ENCODE measurements at places on chromosomes 3 and 15. TPM values are rescaled to one million over a fixed set of nuclear protein-coding genes. Genes with fewer than 3 reads are reported as not detected.
A peak's percentile ranks its signal among the peaks of the same experiment; 100 is the strongest.

Gene GOLGA6L10
- not detected for polyA plus RNA-seq

DNA sequence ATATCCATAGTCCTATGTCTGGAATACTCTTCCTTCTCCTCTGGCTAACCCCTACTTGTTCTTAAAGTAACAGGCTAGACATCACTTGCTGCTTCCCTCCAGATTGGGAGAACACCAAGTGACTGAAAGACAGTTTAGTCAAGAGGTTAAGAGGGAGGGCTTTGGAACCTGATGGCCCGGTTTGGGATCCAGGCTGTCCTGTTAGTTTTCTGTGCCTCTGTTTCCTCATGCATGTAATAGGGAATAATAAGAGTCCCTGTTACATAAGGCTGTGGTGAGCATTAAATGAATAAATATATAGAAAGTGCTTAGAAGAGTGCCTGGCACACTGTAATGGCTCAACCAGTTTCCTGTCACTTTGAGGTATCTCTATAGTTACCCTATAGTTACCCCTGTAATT lies 66.3 kb downstream of the TAMM41 start:
- no peaks in the 10 kb centered on the region for H3K4me1 ChIP-seq
- DNase-seq = no peak
- H3K27me3 ChIP-seq = no peaks in the 10 kb centered on the region
- no peak overlapping the region for H3K4me3 ChIP-seq
- no peak overlapping the region for H3K27ac ChIP-seq

- H3K4me1 ChIP-seq = peaks cover 12% of the 10 kb centered on the region
- H3K27ac ChIP-seq = no peak overlapping the region
- no peaks in the 10 kb centered on the region for H3K27me3 ChIP-seq
- H3K4me3 ChIP-seq = no peak overlapping the region
- DNase-seq = peak; percentile 74
These were observed 47.7 kb upstream of the FMN1 start for GRCh38 chr15:33242165-33242564.

Gene MYZAP
- 1.1 TPM for polyA plus RNA-seq

- no peaks in the 10 kb centered on the region for H3K36me3 ChIP-seq
- DNase-seq = no peak
- no peaks in the 10 kb centered on the region for H3K27me3 ChIP-seq
- no peak overlapping the region for H3K4me3 ChIP-seq
- H3K27ac ChIP-seq = no peak overlapping the region
These were observed 216.9 kb downstream of the ZBTB20 start for GRCh38 chr3:114929971-114930732.

Gene MESP2
- 0.68 TPM for polyA plus RNA-seq

Measured in GM23338 (cell line).